Stimulated activated CD8-positive, alpha-beta memory T cell treated with anti-CD3 and anti-CD28 coated beads, Interleukin-15, amount 100 ng/mL, for 24 hours (primary cell): ENCODE measurements at places on chromosomes 16 and 17.

GRCh38 chr16:12543700-12544476, 259.8 kb downstream of the CPPED1 start:
- DNase-seq, result no peak

- DNase-seq, result no peak
Measured at GRCh38 chr16:11128211-11129141, 127.5 kb downstream of the SOCS1 start.

DNA sequence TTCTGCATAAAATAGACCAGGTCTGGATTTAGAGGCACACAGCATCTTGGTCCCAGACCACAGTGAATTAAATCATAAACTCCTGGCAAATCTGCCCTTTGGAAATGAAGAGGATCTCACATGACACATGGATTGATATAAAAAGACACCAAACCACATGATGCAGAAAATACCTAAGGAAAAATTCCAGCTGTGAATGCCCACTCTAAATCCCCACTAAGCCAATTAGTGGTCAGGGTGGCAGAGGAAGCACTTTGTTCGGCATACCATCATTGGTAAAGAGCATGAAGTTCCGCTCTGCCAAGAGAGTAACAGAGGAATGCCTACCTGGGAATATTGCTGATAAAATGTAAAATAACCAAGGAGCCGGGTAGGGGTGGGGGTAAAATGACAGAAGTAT, 32.4 kb upstream of the NOL11 start:
- DNase-seq, result no peak

GRCh38 chr17:46896991-46897390, 26.0 kb upstream of the GOSR2 start:
- no peak for DNase-seq

- DNase-seq, result no peak
Measured at GRCh38 chr16:1743376-1744337, 27.7 kb downstream of the NME3 start.

DNA sequence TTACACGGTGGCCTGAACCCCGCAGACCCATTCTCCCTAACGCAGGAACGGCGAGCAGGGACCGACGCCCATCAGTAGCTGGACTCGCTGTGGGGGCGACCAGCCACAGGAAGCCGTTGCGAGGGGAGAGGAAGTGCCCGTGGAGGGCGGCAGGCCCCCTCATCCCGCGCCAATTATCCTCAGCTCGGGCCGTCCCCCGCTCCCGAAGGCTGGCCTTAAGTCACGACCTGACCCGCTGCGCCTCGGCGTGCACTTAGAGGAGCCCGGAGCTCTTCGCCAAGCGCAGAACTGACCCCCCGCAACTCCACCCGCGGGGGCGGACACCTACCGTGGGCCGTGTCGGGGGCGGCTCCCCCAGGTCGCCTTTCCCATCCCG, 401 bp downstream of the ARL16 start:
- DNase-seq, result no peak

DNA sequence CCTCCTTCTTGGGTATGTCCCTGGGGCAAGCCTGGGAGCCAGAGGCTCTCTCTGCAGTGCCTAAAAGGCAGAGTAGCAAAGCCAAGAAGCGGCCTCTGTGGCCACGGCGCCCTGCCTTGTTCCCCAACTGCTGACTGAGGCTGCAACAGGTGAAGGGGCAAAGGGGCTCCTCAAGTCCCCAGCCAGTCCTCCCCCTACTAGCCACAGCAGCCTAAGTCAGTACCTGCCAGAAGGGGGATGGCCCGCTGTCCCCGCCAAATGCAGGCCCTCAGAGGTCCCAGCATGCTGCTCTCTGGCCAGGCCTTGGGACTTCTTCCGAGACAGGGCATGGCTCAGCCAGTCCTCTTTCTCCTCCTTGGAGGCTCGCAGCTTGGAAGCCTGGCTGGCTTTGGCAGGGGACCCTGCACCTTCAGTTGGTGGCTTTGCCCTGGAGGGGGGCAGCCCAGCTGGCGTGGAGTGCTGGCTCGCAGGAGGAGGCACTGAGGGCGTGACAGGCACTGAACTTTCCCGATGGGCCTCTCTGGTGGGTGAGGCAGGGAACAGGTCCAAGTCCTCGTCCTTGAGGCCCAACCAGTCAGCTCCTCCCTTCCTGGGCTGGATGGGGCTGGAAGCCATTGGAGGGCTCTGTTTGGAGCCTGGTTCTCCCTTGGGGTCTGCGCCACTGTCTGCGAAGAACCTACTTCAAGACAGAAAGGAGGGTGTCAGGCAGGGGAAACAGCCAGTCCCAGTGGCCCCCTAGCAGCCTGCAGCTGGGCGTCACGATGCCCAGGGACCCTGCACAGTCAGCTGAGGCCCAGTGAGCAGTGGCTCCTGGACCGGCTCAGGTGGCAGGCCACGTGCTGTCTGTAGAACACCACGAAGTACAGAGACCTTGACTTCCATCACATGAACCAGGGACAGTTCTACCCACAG, 17.6 kb downstream of the FBF1 start:
- no peak for DNase-seq

DNA sequence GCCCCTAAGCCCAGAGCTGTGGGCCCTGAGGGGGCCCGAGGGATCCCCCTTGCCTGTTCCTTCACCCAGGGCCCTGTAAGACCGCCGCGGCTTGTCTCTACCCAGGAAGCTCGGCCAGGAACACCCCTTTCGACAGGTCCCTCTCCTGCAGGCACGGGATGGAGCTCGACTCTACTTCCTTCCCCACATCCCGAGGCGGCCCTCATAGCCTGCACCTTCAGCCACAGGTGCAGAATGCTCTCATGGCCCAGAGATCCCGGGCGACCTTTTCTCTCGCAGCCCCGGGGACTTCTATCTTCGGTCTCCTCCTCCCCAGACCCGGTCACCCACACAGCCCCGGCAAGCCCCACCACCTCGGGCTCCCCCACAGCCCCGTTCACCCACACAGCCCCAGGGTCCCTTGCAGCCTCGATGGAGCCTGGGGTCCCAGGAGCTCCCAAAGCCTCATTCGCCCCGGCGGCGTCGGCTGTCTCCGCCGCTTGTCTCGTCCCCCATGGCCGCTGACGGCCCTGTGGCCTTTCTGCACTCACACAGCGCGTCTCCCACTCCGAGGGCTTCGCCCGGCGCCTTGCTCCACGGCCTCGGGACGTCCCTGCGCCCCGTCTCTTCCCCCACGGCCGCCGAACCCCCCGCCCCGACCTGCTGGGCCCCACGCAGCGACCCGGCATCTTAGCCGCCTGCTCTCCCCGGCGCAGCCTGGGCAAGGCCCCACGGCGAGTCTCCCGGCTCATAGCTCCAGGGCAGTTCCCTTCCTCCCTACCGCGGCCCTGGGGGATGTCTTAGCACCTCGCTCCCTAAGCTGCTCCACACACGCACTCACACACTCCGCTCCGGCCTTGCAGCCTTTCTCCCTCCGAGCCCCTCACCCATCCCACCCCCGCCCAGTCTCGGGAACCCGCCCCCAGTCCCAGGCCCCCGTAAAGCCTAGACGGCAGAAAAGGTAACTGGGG, 650 bp downstream of the KIAA0753 start:
- peak; percentile 12 for DNase-seq

GRCh38 chr17:18157354-18157985, 26.2 kb upstream of the ALKBH5 start:
- DNase-seq, result no peak

DNA sequence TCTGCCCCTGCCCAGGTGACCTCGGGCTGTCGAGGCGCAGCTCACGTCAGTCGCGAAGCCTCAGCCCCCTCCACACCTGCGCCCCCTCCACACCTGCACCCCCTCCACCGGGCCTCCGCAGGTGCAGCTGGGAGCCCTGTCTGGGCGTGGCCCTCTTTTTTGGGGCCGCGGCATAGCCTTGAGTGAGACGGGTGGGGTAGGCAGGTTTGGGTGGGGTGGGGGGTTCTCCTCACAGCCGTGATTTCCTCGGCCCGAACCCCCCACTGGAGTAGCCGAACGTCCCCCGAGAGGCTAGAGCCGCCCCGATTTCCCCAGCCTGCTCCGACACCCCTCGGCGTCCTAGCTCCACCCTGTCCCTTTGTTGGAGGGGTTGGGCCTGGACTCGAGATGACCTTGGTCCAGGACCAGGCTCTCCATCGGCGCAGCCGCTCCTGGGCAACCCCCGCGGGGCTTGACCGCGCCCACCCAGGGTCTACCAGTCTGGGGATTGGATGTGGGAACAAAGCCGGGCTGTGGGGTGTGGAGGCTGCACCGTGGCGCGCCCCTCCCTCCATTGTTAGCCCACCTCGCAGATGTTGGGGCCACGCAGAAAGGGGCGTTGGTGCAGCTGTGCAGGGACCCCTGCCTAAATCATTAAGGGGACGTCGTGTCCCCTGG, 626 bp downstream of the TUBB3 start:
- DNase-seq, result no peak

DNA sequence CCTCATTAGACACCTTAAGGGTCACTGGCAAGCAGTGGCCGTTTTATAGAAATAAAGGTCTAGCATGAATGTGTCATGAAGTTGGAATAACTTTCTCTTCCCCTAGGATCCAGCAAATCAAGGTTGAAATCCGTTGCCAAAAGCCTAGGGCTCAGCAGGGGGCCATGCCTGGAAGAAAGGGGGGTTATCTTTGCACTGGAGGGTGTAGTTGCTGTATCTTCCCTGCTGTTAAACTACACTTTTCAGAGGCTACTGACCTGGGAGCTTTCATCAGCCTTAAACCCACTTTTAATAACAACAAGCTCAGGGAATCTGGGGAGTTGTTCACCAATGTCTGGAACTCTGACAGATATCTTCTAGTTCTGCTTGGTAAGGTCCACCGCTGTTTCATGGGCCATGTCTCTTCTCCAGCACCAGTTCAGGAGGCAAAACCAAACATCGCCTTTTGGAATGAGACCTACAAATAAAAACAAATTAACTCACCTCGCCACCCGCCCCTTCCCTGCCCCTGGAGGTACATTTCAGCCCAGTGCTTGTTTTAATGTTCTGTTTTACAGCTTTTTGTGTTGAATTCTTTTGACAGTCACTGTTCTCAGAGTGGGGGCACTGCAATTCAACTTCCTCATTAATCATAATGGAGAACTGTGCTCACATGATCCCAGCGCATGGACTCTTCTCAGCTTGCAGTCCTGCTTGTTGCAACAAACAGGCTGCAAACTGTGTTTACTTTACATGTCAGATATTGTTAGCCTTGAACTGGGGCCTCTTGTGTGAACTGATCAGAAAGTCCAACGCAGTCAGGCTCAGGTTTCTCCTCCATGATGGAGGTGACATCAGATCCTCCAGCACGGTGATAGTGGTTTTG, 508.7 kb downstream of the KCNJ2 start:
- DNase-seq, result no peak

- no peak for DNase-seq
Measured at GRCh38 chr17:40778461-40778860, 3.9 kb downstream of the KRT27 start.

DNA sequence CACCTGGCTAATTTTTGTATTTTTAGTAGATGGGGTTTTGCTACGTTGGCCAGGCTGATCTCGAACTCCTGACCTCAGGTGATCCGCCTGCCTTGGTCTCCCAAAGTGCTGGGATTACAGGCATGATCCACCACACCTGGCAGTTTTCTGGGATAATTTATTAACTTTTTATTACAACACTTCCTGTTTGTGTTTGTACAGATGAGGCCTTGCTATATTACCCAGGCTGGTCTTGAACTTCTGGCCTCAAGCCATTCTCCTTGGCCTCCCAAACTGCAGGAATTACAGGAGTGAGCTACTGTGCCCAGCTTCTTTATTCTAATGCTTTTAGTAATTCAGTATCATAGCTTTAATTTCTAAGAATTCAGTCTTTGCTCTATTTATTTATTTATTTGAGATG, 16.1 kb upstream of the SPN start:
- no peak for DNase-seq

DNA sequence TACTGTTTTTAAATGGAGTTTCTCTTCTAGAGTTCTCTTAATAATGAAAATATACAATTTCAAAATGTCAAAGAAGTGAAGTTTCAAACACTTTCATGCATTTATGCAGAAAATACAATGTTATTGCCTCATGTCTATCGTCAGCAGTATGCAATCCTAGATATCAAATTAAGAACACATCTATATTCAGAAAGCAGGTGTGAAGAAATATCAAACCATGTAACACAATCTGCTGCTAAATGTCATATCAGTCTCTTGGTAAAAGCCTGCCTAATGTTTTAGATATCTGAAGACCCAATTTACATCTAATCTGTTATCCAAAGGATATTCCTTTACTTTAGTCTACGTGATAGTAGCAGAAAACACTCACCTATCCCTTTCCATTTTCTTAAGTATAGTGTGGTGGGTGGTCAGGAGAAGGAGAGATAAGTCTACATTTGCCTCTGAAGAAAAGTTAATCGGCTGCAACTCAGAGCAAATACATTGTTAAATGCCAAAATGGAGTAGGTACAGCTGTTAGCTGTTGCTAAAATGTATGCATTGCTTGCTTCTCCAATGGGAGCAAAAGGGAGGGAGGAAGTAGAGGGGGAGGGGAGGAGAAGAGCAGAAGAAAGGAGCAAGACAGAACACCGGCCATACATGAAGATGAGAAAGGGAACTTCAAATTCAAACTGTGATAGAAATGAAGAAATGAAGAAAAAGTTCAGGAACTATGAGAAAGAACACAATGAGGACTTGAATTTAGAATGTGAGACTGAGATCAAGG, 64.9 kb downstream of the ITFG1 start:
- no peak for DNase-seq

GRCh38 chr17:75105126-75106080, 4.4 kb upstream of the ARMC7 start:
- no peak for DNase-seq

- DNase-seq, result no peak
Measured at GRCh38 chr16:2825906-2826305, 4.2 kb upstream of the ZG16B start.

- DNase-seq, result no peak
Measured at GRCh38 chr16:67445441-67445912, 14.6 kb downstream of the HSD11B2 start.

DNA sequence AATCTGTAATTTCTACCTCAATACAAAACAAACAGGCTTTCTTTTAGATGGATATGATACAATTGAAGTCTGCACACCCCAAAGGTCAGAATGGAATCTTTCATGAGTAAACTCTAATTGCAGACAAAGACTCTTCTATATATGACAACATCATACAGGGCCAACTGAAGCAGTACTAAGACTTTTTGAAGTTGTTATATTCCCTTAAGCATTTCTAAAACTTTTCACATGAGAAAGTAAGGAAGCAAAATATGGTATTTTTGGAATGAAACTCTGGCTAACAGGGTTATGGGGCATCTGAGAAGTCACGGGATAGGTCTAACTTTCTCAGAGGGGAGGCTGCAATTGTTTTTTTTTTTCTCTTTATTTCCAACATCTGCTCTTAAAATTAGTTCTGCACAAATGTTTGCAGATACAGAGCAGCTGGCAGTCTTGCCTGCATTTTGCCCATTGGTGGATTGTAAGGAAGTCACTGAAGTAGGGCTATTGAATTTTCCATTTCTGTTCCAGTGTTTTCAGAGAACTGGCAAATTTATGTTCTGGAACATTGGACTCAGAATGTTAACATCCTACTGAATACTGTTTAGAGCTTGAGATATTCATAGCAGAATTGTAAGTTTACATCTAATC, 59.1 kb downstream of the SSH2 start:
- no peak for DNase-seq

GRCh38 chr16:16992975-16993765, 477.6 kb downstream of the XYLT1 start:
- DNase-seq, result no peak
